GM23338 (cell line): ENCODE measurements at places on chromosomes 11 and 22. TPM values are rescaled to one million over a fixed set of nuclear protein-coding genes. Genes with fewer than 3 reads are reported as not detected.

- no peak overlapping the region for H3K4me3 ChIP-seq
- no peak overlapping the region for H3K27ac ChIP-seq
- no peak for DNase-seq
- peaks cover 8% of the 10 kb centered on the region for H3K4me1 ChIP-seq
Measured at GRCh38 chr22:23074451-23074850, 4.1 kb downstream of the GNAZ start.

- H3K27me3 ChIP-seq: no peaks in the 10 kb centered on the region
- no peak overlapping the region for H3K27ac ChIP-seq
- no peak overlapping the region for H3K4me3 ChIP-seq
- H3K4me1 ChIP-seq: no peaks in the 10 kb centered on the region
- no peak for DNase-seq
Measured at GRCh38 chr11:110065189-110065588, 28.0 kb upstream of the ZC3H12C start.

DNA sequence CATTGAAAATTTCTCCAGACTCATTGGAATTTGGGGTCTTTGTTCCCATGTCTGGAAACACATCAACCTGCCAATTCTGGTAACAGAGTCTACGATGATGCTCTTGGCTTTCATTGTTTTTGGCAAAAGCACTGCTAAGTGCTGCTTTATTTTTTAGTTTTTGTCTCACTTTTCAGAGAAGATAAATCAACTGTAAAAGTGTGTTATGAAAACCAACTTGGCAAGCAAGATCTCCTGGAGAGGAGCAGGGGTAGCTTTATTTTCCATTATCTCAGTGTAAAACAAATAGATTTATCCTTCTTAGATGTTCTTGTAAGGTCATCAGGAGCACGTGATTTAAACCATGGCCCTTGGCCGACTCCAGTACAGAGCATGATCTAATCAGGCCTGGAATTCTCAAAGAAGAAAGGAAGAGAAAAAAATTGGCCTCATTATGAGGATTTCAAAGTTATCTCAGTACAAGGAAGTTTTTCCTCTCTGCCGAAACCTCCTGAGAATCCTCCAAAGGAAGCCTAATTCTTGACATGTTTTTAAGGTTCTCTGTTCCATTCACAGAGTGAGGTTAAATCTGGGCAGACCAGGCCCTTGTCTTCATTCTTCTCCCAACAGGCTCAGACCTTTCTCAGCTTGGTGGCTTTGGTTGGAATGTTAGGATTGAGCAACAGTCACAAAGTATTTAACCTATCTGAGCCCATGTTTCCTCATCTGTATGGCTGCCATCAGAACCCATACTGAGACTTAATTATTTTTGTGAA, 16.4 kb upstream of the PAMR1 start:
- no peak for DNase-seq
- H3K4me1 ChIP-seq: peaks cover 5% of the 10 kb centered on the region
- no peak overlapping the region for H3K27ac ChIP-seq
- H3K4me3 ChIP-seq: no peak overlapping the region
- no peaks in the 10 kb centered on the region for H3K36me3 ChIP-seq

DNA sequence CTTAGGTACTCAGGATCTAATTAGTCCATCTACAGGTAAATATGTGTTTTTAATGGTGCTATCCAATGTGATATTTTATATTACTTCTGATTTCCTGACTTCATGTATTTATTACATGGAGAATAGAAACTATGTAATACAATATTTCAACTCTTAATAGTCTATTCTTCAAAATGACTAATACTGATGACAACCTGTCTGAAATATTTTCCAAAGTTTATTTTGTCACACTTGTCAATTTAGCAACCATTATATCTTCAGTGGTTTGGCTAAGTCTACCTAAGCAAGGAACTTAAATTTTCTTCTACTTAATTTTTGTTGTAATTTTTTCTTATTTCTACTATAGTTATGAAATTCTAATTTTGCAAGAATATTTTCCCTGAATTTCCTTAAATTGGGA, 55.0 kb upstream of the CNTN5 start:
- DNase-seq: no peak
- H3K27me3 ChIP-seq: no peaks in the 10 kb centered on the region
- no peak overlapping the region for H3K27ac ChIP-seq

The MRGPRE gene
- not detected in 2 replicates for total RNA-seq
